Dermis microvascular lymphatic vessel endothelial cell (primary cell): ENCODE measurements at places on chromosomes 5 and 9. TPM values are rescaled to one million over a fixed set of nuclear protein-coding genes. Genes with fewer than 3 reads are reported as not detected.

GRCh38 chr5:56838409-56839039 is 23.2 kb downstream of the MAP3K1 start:
- DNase-seq: peak; percentile 48

GRCh38 chr5:132468656-132469379 is 21.8 kb downstream of the IRF1 start:
- no peak for DNase-seq

GRCh38 chr9:21789541-21790037 is 12.8 kb upstream of the MTAP start:
- DNase-seq: peak; percentile 91

- DNase-seq: no peak
Measured at GRCh38 chr9:82124090-82124489, 135.5 kb downstream of the SPATA31D1 start.

GRCh38 chr5:61441742-61442141 is 109.7 kb downstream of the ZSWIM6 start:
- no peak for DNase-seq

GRCh38 chr9:561427-561826 is 280.1 kb upstream of the DMRT1 start:
- DNase-seq: no peak

- no peak for DNase-seq
Measured at GRCh38 chr5:118956727-118957126, 31.6 kb downstream of the DTWD2 start.

DNA sequence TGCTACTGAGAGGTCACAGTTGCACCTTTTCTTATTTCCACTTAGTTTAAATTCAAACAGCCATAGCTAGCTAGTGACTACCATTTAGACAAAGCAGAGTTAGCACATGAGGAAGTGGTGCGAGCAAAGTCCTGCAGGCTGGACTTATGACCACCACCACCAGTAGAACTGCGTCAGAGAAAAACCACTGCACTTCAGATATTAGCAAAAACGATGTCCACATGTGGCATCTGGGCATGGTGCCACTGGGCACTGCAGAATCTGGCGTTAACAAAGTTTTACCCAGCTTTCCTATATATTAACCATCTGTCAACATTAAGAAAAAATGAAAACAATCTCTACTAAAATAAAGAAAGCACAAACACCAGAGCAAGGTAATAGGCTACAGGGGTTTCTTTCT is 80.1 kb downstream of the SPTLC1 start:
- DNase-seq: no peak

DNA sequence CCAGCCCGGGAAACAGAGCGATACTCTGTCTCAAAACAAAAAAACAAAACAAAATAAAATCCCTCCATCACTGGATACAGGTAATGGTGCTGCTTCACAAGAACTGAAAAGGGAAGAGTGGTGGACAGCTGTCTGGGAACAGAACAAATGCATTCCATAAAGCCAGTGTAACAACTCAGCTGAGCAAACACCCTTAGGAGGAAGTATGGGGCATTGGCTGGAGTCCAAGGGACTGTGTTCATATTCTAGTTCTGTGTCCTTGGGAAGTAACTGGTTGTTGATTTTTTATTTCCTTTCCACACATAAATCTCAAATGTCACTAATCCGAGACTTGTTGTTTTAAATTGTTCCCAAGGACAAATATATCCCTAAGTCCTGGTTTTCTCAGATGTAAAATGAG is 38.3 kb downstream of the HTR1A start:
- DNase-seq: peak; percentile 0

DNA sequence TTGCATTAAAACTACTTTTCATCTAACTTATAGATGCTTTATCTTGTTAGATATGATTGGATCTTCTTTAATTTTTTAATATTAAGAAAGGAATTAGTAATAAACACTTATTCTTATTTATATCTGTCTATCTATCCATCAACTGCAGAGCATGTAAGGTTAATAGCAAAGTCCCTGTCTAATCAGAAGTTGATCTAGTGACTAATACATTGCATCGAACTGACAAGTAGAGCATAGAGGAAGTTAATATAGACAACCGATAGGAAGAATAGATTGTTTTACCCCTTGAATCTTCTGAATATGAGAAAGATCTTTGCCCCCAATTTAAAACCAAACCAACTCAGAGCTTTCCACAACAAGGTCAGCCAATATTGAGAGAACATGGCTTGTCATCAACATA is 862.0 kb upstream of the CDH6 start:
- no peak for DNase-seq

DNA sequence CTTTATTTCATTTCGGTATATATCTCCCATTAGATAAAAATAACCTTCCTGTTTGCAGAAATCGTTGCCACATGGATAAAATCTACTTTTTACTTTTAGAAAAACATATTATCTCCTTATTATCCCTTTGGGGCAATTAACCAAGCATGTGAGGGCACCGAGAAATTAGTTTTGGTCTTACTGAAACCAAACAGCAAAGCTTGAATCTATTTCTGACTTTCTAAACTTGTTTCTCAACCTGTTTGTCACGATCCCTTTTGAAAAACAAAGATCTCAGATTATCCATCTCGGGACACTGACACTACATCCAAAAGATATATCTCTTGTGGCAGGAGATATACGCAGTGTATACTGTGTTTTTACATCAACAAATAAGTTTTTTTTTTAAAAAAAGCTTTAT is 2.3 kb downstream of the TUT7 start:
- DNase-seq: no peak

- no peak for DNase-seq
Measured at GRCh38 chr9:126367616-126368015, 41.0 kb downstream of the MVB12B start.

GRCh38 chr9:82761027-82761426 is 301.9 kb downstream of the RASEF start:
- no peak for DNase-seq

DNA sequence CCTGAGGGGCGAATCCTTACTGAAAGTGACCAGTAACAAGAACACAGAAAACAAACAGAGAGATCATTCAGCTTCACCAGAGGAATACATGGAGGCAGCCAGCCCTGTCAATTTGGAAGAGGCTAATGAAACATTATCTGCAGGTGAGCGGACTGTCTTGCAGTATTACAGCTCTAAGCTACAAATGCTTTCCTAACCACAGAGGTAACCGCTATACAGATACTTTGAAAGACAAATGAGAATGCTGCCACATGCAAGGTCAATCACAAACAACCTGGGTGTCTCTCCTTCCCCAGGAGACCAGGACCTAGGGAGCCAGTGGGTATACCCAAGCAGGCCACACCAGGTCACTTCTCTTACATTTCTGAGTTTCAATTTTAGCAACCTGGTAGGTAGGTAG is 30.2 kb downstream of the EFNA5 start:
- no peak for DNase-seq

GRCh38 chr5:64312491-64312890 is 146.8 kb downstream of the RNF180 start:
- DNase-seq: no peak

GRCh38 chr5:15261269-15261995 is 238.5 kb upstream of the FBXL7 start:
- DNase-seq: no peak

- no peak for DNase-seq
Measured at GRCh38 chr5:179800696-179801201, 5.9 kb downstream of the MGAT4B start.

GRCh38 chr5:52441768-52442167 is 345.9 kb upstream of the ITGA1 start:
- DNase-seq: no peak

DNA sequence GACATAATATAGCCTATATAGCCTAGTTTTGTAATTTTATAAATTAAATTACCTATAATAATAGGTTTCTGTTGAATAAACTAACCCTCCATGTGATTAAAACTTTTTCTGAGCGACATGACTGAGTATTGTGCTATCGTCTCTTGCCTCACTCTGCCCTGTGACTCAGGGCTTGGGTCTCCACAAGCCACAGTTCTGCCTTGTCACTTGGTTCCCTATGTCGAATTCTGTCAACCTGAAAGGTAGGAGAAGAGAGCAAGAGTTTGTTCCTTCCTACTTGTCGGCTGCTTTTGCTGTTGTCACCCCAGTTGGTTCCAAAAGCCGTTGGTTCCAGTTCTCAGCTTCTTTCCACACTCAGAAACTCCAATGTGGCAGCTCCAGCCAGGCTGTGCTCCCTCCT is 285.9 kb downstream of the PSAT1 start:
- DNase-seq: no peak

DNA sequence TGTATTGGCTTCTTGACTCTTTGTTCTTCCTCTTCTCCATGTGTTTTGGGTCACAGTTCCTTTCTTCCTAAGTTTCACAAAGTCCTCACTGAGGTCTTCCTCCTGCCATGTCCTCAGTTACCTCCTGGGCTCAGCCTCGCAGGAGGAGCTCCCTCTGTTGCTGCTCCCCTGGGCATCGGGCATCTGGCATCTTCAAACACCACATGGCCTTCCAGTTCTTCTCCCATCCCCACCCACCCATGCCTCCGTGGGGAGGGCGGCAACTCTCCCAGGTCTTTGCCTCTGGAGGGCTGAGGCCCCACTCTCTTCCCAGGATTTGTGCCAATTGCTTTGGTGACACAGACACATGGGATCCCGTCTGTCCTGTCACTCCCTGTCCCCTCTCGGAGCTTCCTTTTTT is 22.8 kb downstream of the MRPL36 start:
- DNase-seq: no peak

GRCh38 chr5:171188016-171188415 is 121.0 kb upstream of the TLX3 start:
- DNase-seq: no peak

- DNase-seq: no peak
Measured at GRCh38 chr5:79842991-79843390, 148.1 kb downstream of the MTX3 start.

DNA sequence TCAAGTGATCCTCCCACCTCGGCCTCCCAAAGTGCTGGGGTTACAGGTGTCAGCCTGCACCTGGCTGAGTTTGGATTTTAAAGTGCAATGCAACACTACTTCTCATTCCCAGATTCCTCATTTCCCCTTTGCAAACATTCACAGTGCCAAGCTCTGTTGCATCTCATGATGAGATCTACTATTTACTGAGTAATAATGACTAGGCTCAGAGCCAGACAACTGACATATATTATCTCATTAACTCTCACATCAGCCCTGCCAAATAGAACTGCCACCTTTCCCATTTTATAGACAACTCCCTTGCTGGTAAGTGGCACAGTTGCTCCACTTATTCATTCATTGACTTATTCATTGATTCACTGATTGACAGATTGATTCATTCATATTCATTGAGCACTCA is 7.0 kb downstream of the PDE6A start:
- DNase-seq: no peak

DNA sequence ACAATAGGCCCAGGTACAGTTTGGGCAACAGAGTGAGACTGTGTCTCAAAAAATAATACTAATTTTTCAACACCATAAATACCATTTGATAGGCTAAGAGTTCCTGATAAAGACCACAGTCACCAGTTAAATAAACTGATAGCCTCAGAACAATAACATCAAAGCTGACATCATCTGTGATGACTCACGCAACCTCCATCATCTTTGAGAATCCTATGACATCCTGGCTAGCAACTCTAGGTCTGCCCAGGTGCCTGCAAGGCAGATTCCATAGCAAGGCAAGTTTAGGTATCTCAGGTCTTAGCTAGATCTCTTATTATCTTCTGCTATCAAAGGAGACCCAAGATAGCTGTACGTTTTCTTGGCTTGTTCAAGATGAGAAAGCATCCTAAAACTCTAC is 30.5 kb upstream of the UBAP2 start:
- peak; percentile 10 for DNase-seq

DNA sequence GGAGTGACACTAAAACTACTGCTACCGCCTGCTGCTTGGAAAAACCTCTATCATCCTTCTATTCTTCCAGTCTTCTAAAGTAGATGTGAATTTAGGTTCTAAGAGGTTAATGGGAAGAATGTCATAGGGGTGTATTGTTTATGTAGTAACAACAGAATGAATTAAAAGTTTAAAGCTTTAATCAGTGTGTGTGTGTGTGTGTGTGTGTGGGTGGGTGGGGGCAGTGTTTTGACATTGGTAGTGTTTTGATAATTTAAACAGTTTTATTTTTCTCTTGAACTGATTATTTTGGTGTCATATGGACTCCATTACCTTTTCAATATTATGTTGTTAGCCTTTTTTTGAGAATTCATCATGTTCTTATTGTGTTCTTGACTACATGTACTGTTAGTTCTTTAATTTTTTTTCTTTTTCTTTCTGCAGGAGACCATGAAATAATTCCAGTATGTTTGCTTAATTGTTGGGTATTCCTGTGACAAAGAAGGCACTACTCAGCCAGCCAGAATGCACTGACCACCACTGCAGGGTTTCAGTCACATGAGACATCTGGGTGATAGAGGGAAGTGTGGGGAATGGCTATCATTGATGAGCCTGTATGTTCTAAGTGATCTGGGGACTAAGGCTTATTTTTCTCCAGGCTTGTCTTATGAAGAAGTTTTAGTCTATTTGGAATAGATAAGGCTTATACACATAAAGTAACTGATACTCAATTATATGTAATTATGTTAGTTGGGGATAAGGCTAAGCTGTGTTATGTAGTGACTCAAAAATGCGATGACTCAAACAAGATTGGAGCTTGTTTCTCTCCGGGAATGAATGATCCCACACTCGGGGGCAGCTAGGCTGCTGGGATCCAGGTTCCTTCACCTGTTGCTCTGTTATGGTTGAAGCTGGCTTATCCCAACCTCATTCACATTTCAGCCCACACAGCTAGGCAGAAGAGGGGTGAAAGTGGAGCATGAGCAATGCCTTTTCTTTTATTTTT is 50.2 kb upstream of the ACTBL2 start:
- DNase-seq: no peak

- no peak for DNase-seq
Measured at GRCh38 chr9:7117676-7118561, 360.1 kb downstream of the KDM4C start.

WWC1 gene
- total RNA-seq: 0.13 and 0.63 TPM in 2 replicates

BARHL1 gene
- not detected in 2 replicates for total RNA-seq

CD14 gene
- 1.9 and 10.7 TPM in 2 replicates for total RNA-seq

LPAR1 gene
- total RNA-seq: 0.13 TPM in 1 of 2 replicates, not detected in the other

SOX30 gene
- not detected in 2 replicates for total RNA-seq

PKD2L2 gene
- not detected in 2 replicates for total RNA-seq

ATG12 gene
- 19.9 and 34.3 TPM in 2 replicates for total RNA-seq

PRSS3 gene
- total RNA-seq: 12.8 and 15.3 TPM in 2 replicates

SUSD3 gene
- not detected in 2 replicates for total RNA-seq

MAP1B gene
- 39.3 and 40.0 TPM in 2 replicates for total RNA-seq

MARCHF11 gene
- total RNA-seq: not detected in 2 replicates

SMU1 gene
- 30.3 and 36.2 TPM in 2 replicates for total RNA-seq

PCAT7 gene
- total RNA-seq: not detected in 2 replicates
